Heart left ventricle (tissue), 16 donors: ENCODE measurements at places on chromosomes 2 and 18. TPM values are rescaled to one million over a fixed set of nuclear protein-coding genes. Genes with fewer than 3 reads are reported as not detected.

The HTR2B gene
- total RNA-seq = 2.2 TPM

GRCh38 chr2:220915092-220915623 is 656.9 kb downstream of the EPHA4 start:
- DNase-seq = no peak
- no peaks in the 10 kb centered on the region for H3K4me1 ChIP-seq
- H3K27me3 ChIP-seq = no peaks in the 10 kb centered on the region
- no peak overlapping the region for H3K27ac ChIP-seq
- H3K36me3 ChIP-seq = no peaks in the 10 kb centered on the region

The FSHR gene
- 0.52 TPM for total RNA-seq

DNA sequence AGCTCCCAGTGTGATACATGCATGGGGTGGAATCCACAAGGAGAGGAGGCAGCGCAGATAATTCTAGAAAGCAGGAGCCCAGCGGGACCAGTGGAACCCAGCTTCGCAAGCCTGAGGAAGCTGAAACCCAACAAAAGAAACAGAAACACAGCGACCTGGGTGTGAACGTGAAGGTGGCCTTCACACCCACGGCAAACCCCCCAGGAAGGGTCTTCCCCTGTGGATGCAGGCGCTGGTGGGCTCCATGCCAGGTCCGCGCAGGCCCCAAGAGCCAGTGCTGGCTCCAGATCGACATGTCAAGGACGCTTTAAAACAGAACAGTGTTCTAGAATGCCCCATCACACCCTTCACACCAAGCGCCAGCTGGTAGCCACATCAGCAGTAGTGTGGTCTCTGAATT is 22.1 kb downstream of the KIF1A start:
- peak; percentile 53 for DNase-seq
- H3K36me3 ChIP-seq = no peaks in the 10 kb centered on the region
- no peak overlapping the region for H3K4me3 ChIP-seq

The ALLC gene
- not detected for total RNA-seq

DNA sequence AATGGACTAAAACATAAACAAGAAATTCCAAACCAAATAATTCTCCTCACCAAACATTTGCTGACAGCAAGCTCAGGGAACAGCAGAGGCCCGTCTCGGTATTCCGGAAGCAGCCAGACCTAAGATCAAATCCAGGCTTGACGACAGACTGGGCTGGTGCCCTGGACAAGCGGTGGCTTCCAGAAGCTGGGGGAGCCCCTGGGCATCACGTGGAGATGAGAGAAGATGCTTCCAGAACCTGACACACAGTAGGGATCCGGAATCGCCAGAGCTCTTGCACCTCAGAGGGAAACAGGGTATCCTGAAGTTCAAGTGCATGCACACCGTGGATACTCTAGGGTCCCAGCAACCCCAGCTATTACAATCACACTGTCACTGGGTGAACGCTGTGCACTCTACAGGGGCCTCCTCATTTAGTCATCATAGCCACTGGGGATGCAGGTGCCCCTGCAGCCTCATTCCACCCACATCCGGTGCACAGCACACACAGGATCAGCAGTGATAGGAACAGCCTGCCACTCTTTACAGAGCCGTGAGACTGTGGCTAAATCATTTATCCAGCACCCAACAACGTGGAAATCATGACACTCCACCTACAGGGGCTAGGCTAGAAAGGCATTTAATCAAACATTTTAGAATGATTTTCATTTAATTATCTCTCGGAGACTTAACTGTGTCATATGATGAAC is 102.6 kb downstream of the HDAC4 start:
- H3K27ac ChIP-seq = no peak overlapping the region
- no peaks in the 10 kb centered on the region for H3K27me3 ChIP-seq
- H3K4me1 ChIP-seq = peaks cover 4% of the 10 kb centered on the region
- no peak overlapping the region for H3K4me3 ChIP-seq
- peak; percentile 23 for DNase-seq
- no peaks in the 10 kb centered on the region for H3K36me3 ChIP-seq

DNA sequence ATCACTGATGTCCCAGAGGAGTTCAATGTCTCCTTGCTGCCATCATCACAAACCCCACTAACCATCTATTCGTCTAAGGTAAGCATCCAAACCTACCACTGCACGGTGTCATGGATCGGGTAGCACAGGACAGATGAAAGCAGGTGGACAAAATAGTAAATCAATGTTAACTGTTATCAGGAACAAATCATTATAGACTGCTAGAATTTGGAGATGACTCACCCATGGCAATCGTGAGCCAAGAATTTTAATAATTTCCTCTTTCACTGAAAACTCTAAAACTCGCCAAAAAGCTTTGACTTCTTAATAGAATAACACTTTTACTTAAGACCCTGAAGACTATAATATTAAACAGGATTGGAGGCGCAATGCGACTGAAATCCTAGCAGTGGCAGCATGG is 33.7 kb upstream of the BZW1 start:
- H3K4me1 ChIP-seq = no peaks in the 10 kb centered on the region
- no peak for DNase-seq
- H3K4me3 ChIP-seq = no peak overlapping the region
- no peak overlapping the region for H3K27ac ChIP-seq

GRCh38 chr2:51717312-51717711 is 685.4 kb upstream of the NRXN1 start:
- no peak for DNase-seq
- H3K27ac ChIP-seq = no peak overlapping the region
- H3K36me3 ChIP-seq = no peaks in the 10 kb centered on the region
- no peaks in the 10 kb centered on the region for H3K4me1 ChIP-seq

- H3K27me3 ChIP-seq = no peaks in the 10 kb centered on the region
- DNase-seq = no peak
- no peak overlapping the region for H3K4me3 ChIP-seq
- no peak overlapping the region for H3K27ac ChIP-seq
- no peaks in the 10 kb centered on the region for H3K4me1 ChIP-seq
- H3K36me3 ChIP-seq = no peaks in the 10 kb centered on the region
Observed at GRCh38 chr18:75122334-75122958, 86.5 kb downstream of the PTGR3 start.

- no peaks in the 10 kb centered on the region for H3K36me3 ChIP-seq
- H3K27me3 ChIP-seq = no peaks in the 10 kb centered on the region
- H3K4me1 ChIP-seq = peaks cover 20% of the 10 kb centered on the region
- H3K27ac ChIP-seq = no peak overlapping the region
- no peak overlapping the region for H3K4me3 ChIP-seq
- no peak for DNase-seq
Observed at GRCh38 chr18:47932603-47933002, 2.1 kb upstream of the SMAD2 start.

The TTN gene
- total RNA-seq = 3,666 TPM
